Amniotic epithelial cell (primary cell): ENCODE measurements at places on chromosomes 7 and 10.

GRCh38 chr7:39504963-39505362, 61.2 kb upstream of the YAE1 start:
- DNase-seq: peak; percentile 64

DNA sequence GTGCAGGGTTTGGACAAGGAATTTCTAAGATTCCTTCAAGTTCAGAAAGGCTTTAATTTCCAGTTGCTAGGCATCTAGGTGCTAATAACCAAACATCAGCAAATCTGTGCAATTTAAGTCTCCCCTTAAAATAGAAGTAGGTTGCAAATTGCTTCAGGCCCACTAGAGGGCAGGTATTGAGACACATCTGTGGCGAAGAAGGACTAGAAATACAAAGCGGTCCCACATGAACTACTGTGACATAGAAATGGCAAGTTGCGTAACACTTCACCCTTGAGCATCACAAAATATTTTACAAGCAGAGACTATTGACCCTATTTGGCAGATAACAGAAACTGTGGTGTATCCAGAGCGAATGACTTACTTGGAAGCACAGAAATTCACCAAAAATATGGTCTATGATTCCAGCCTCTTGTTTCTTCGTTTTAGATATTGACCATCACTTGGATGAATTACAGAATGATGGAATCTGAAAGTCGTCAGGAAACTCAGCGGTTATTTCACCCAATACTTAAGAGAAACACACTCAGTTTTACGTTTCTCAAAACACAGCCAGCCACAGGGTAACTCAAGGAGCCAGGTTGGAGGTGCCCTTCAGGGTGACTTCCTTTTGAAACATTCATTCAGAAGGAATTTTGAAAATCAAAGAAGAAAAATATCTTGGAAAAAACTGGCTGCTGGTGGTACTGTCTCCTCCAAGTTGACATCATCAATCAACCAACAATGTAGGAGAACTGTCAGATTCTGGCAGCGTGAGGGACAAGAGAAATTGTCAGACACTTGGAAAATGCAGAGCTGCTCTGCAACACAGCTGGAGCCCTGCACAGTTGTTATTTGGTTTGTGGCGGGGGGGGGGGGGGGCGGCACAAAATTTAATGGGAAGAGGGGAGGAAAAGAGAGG, 256.3 kb upstream of the MINDY3 start:
- DNase-seq: peak; percentile 1

DNA sequence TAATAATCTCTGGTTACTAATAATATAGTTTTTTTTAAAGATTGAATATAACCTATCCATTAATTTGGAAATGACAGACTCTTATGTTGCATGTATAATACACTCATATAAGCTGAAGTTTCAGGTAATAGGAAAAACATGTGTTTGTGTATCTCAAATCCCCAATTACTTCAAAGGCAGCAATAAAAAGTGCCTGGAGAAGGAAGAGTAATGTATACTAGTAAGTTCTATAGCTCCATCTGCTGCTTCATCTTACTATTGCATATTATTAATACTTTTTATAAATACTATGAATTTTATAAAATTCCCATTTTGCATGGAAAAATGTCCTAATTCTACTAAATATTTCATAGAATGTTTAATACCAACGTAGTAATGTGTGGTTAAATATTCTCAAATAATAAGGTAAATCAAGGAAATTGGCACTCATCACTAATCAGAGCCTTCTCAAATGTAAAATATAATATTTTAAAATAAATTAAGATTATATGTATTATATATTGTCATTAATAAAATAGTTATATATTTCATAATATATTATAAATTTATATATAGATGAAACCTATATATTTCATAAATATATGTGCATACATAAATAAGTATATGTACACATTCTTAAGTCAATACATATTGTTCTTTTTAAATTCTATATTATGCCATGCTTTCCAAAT, 311.9 kb downstream of the HGF start:
- peak; percentile 51 for DNase-seq

DNA sequence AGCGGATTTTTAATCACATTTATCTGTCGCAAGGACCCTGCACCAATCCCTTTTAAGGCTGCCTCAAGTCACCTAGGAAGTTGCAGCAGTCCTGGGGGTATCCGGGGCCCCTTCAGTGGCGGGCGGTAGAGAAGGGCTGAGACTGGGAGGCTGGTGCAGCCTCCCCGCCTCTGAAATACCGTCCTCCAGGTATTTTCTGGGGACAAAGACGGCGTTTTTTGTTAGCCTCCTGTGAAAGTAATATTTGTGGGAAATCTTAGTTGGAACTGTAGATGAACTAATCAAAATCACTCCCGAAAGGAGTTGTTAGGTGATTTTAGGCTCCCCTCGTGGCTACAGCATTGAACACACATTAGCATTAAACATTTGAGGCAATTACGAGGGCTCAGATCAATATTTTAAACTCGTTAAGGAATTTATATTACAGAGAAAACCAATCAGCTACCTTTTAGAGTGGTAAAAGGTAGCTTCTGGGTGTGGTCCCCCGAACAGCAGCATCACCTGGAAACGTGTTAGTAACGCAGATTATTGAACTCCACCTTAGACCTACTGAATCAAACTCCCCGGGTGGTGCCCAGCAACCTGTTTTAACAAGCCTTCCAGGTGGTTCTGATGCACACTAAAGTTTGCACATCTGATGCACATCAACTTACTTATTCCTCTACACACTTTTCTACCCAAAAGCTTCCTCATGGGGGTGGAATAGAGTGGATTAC, 530 bp upstream of the ANXA7 start:
- DNase-seq: no peak
